ENCODE measurements at places on chromosomes 11 and 22.
A peak's percentile ranks its signal among the peaks of the same experiment; 100 is the strongest.

DNA sequence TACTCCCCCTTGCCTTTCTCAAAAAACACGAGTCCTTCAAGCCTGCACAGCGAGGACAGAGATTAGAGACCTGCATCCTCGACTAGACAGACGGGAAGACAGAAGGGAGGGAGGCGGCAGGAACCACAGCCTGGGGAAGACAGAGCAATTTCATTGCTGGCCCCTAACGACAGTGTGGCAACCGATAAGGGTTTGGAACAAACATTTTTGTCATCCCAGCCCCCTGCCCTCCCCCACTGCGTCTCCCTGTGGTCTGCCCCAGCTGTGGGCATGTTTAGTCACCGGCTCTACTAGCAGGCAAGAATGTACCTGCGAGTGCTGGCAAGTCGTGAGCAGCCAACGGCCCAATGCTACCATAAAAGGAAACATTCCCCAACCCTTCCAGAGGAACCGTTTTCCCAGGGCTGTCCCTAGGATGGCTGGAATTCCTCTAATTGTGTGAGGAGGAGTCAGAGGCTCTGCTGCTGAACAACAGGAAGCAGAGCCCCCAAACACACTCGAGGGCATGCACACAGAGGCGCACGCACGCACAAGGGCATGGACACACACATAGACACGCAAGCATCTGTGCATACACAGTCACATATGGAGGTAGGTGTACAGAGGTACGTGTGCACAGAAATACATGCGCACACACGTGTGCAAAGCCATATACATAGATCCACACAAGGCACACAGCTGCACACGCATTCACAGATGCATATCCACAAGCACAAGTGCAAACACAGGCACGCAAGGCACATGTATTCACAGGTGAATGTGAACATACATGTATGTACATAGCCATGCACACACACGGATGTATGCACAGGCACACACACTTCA, 58.3 kb downstream of the MYH9 start:
- DNase-seq: peak; percentile 90

GRCh38 chr11:1699771-1700170, 2.8 kb downstream of the KRTAP5-6 start:
- no peak for DNase-seq

- no peak for DNase-seq
Measured at GRCh38 chr11:111527279-111527678, 12.7 kb downstream of the HOATZ start.

GRCh38 chr11:129589190-129589860, 213.7 kb downstream of the BARX2 start:
- no peak for DNase-seq

DNA sequence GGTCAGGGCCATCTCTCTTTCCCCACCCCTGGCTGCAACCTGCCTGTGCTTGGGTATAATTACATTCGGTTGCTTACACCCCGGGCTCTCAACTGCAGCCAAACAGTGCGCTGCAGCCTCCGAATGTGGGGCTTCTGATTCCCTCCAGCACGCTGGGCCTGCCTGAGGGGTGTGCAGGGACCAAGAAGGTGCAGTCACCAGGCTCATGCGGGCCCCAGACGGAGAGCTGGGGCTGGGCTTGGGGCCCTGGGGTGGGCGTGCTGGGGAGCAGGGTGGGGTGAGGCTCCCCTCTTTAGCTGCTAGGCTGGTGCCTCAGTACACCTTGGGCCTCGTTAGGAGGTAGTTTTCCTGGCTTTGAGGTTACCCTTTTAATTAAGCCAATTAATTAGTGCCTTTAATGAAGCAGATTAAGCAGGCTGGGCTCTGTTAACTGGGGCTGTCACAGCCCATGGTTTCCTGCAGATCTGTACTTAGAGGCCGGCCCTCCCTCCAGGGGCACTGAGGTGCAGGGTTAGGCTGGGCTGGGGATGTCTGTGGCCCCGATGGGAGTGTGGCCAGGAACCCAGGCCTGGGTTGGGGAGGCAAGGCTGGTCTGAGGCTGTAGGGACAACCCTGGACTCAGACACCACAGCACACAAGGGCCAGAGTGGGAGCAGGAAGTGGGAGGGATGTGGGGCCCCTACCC, 17.3 kb downstream of the FLRT1 start:
- no peak for DNase-seq

DNA sequence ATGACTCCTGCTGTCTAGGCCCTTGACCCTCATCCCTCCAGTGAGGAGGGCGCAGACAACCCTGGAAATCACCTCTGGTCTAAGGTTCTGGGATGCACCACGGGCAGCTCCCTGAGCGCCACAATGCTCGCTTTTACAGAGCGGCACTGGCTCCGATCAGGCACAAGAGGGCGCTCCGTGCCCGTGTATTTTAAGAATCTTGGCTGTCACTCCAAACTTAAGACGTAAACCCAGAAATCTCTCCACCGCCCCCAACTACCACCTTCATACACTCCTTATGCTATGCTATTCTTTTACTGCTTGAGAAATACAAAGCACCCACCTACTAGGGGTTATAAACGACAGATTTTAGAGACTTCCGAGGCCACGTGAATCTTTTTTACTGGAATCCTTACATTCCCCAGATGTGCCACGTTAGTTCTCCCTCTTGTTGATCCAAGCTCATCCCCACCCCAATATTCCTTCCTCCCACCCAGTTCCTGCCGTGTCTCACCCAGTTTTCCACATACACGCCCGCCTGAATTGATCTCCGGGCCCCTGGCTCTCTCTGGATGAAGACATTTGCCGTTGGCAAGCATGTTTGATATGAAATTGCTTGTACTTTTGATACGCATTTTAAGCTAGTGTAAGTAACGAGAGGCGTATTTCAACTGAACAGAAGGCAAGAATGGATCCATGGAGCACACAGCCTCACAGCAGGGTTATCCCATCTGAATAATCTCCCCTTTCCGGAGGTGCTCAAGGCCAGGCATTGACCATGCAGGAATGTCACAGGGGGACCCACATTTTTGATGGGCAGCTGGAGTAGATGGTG, 453.5 kb downstream of the OPCML start:
- DNase-seq: no peak

- no peak for DNase-seq
Measured at GRCh38 chr11:86288776-86289507, 13.1 kb upstream of the HIKESHI start.

DNA sequence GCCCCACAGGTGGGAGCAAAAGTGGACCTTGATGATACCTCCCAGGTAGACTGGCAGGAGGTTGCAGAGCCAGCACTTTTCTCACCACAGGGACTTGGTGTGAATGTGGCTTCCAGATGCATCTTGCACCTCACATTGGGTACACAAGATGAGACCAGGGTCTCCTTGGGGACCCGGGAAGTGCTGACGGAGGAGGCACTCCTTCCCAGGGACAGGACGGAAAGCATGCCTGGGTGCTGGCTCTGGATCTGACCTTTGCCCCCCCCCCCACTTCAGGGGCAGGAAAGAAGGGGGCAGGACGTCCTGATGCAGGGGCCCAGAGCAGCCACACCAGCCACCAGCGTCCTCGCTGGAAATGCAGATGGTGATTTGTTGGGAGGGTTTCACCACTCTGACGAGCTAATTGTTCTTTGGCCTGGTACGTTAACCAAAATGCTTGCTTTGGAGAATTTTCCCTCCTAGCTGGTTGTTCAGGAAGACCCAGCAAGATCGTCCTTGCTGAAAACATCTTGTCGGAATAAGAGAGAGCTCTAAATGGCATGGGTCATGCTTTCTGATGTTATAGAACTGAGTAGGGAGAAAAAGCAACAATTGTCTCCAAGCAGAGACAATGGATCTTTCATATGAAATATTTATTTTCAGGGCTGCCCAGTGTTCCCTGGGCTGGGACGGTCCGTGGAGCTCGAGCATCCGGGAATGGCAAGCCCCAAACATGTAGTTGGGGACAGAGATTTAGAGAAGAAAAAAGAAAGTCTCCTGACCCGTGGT, 74.4 kb upstream of the PPARA start:
- DNase-seq: no peak

GRCh38 chr11:119593346-119593745, 135.7 kb downstream of the NECTIN1 start:
- no peak for DNase-seq

DNA sequence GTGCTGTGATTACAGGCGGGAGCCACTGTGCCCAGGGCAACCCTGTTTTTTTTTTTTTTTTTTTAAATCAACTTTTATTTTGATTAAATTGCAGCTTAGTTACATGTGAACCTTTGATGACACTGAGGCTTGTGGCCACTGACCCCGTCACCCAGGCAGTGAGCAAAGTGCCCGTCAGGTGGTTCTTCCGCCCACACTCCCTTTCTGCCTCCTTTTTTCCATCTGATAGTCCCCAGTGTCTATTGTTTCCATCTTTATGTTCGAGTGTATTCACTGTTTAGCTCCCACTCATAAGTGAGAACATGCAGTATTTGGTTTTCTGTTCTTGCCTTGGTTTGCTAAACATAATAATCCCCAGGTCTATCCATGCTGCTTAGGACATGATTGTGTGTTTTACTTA, 110.9 kb upstream of the GRK3 start:
- no peak for DNase-seq

DNA sequence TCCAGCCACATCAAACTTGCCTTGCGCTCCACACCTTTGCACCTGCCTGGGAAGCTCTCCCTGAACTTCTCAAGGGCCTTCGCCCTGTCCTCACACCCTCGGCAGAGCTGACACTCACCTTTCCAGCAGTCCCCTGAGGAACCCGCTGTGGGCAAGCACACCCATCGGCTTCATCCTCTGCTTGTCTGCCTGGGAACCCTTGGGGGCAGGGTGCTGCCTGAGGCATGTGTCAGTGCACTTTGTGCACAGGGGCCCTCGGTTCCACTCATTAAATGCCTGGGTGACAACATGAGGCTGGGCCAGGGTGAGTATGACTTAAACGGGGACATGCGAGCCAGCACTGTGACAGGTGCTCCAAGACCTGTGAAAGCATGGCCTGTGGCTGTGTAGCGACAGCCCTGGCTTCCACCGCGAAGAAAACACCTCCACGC, 2.6 kb upstream of the LRFN4 start:
- DNase-seq: no peak

- no peak for DNase-seq
Measured at GRCh38 chr11:45252134-45252856, 33.8 kb downstream of the SYT13 start.

DNA sequence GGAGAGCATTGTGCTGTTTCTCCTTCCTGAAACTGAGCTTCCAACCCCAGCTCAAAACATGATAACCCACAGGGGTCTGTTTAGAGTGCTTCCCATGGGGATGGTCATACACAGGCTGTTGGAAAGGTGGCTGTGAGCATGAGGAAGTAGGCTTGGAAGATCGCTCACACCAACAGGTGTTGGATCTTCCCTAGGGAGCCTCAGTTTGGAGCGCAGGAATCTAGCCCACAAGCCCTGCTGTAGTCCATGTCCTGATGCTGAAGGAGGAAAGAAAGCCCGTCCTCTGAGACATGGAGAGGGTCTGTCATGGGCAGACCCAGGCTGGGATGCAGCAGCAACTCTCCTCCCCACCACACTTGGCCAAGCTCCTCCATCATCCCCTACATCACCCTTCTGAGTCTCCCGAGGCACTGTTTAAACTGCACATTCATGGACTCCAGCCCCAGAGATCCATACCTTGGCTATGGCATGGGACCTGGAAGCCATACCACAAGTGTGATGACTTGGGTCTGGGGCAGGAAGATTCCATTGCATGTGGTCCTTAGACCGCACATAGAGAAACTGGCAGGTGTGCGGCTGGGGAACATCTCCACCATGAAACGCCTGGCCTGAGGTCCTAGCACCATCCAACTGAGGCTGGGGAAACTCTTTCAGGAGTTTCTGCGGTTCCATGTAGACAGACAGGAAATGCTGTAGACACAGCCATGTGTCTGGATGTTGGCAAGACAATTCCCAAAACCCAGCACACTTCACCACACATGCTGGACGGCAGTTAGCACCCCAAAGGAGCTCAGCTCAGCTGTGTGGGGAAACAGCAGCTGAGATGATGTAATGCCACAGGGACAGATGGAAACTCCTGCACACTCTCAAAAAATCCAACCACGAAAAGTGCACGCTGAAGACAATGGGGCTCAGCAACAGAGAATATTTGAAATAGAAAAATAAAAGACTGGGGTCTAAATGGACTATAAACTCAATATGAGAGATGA, 27.6 kb upstream of the TTC12 start:
- no peak for DNase-seq

DNA sequence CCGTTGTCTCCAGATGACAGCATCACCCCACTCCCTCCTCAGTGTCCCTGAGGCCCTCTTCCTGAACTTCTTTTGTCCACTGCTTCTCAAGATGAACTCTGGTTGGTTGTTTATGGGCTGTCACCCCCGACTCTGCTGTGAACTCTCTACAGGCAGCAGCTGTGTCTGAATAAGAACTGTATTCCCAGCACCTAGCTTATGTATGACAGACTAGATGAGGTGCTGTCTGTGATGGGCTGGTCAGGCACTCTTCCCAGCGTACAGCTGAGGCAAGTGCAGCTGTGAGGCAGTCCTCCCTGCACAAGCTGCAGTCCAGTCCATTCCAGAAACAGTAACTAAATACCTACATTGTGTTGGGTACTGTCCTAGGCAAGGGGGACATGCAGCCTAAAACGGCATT, 111.4 kb upstream of the PITPNB start:
- DNase-seq: no peak

DNA sequence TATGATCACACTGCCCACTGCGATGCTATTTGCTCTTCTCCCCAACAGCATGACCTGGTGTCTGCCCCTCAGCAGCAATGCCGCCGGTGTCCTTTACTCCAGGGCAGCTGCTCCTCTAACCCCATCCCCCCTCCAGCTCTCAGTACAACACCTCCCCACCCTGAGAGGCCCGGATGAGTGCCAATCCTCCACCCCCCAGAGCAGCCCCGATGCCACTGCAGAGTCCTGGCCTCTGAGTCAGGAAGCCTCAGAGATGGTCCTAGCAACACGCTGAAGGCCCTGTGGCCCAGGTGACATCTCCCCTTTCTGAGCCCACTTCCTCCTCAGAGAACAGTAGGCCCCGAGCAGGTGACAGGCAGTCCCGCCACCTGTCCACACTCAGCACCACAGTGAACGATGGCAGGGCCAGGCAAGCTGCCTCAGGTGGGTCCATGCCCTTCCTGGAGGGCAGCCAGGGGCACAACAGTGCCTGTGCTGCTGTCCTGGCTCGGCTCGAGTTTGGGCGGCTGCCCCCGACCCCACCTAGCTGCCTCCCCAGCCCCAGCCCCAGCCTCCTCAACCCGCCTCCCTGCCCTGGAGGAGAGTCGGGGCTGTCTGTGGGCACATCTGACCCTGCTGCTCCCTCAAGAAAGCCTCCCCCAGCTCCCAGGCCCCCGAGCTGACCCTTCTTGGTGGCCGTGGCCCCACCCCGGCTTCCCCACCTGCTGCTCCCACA, 3.9 kb upstream of the NDUFS8 start:
- DNase-seq: no peak

GRCh38 chr11:8032576-8033304, 45.6 kb downstream of the EIF3F start:
- no peak for DNase-seq
